Central memory CD8-positive, alpha-beta T cell (primary cell): ENCODE measurements at places on chromosomes 4 and X.

GRCh38 chrX:28058901-28059300, 77.7 kb upstream of the DCAF8L1 start:
- no peak for DNase-seq

DNA sequence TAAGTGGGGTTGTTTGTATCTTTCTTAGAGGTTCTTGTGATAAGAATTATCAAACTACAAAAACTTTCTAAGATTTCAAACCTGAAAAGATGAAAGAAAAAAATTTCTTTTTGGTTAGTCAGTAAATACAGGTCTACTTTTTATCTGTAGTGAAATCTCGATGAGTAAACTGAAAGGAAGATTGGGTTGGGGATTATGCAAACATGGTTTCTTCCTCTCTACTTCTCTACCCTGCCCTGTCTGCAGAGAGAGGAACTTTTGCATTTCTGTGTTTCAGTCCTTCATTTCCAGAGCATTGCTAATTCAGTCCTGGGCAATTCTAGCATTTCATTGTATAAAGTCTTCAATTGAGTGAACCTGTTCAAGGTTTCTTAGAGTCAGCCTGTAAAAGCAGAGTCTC, 51.6 kb upstream of the IL2 start:
- DNase-seq: no peak

- DNase-seq: peak; percentile 59
Measured at GRCh38 chr4:48779095-48779997, 733 bp downstream of the FRYL start.

- no peak for DNase-seq
Measured at GRCh38 chrX:274904-275475, 6.2 kb upstream of the PLCXD1 start.

DNA sequence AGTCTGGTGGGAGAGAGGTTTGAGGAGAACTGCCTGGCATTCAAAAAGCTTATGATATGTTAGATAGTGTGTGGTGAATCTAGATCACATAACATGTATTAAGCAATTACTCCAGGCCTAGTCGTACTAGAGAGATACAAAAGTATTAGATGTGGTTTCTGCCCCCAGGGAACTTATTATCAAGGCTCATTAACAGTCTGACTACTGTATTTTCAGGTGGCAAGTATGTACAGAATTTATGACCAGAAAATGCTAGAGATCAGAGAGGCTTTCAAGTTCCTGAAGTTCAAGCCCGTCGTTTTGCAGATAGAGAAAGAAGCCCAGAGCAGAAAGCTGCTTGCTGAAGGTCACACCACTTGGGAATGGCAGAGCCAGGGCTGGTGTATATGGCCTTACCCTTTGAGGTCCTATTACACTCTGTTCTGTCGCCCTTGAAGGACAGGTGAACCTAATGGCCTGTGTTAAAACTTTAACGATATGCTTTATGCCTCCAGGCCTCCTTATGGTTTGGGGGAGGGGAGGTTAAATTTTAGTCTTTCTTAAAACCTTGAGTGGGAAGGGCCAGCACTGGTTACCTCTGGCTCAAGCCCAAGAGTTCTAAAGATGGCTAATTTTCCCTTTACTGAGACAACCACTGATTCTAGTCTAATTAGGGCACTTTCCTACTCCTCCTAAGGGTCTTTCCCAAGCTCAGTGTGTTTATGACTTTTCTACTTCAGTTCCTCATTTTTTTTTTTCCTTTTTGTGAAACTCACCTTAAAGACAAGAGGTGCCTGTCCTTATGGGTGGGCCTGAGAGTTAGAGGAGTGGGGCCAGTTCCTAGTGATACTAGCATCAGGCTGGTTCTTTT, 19.9 kb downstream of the TMEM164 start:
- DNase-seq: no peak

GRCh38 chr4:79547851-79548250, 139.8 kb upstream of the GK2 start:
- no peak for DNase-seq

GRCh38 chr4:52853351-52853750, 8.8 kb upstream of the RASL11B start:
- DNase-seq: no peak

DNA sequence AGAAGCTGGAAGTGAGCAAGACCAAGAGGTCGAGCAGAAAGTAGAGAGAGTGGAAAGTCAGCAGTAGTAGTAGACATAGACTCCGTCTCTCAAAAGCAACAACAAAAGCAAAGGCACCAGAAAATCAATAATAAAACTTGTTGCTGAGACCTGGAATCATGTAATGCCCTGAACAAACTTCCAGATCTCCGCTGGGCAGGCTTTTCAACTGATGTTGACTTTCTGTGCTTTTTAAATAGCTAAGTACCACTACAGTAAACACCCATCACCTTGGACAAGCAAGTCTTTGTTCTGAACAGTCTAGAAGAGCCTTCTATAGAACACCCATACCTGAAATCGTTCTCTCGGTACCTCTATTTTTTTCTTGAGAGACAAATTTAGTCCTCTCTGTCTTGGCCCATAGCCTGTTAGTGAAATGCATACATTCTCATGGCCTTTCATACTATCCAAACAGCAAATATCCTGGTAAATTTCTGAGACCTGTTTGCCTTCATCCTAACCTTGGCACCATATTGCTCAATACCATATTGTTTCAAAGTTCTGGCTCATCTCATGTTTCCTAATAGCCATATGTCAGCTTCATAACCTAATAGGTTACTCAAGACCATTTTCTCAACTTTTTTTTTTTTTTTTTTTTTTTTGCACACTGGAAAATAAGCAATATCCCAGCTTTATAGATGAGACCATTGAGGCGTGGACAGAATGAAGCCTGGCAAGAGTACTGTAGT, 200.6 kb upstream of the RBPJ start:
- no peak for DNase-seq

DNA sequence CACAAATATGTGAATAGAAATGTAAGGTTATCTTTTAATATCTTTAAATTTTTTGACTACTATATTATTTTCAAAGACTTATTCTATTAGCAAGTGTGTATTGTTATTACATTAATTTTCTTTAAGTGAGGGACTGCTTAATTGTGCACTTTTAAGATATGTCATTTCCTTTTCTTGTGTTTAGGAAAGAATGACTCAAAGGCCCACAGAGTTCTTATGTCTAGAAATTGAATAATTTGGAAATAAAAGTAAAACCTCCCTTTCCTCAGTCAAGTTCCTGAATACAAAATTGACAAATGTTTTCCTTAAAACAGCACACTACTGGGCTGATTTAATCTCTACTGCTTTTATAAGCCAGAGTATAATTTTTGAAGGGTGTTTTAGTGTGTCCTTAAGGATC, 169.7 kb downstream of the TMEM47 start:
- DNase-seq: no peak

GRCh38 chr4:45294464-45294863, 568.1 kb upstream of the GNPDA2 start:
- DNase-seq: no peak

GRCh38 chr4:165478260-165478659, 99.5 kb downstream of the CPE start:
- no peak for DNase-seq

DNA sequence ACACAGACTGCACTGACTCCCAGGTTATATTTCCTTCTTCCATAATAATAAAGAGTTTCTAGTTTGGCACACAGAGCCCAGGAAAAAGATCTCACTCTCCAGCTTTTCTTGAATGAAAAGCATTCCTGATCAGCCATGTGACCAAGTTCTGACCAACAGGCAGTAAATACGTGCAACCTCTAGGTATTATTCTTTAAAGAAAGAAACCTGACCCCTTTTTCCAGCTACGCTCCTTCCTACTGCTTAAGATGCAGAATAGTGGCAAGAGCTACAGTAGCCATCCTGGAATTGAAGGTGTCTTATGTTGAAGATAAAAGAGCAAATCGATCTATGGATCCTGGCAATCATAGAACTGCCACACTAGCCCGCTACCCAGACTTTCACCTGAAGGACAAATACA, 76.7 kb downstream of the LRBA start:
- no peak for DNase-seq

DNA sequence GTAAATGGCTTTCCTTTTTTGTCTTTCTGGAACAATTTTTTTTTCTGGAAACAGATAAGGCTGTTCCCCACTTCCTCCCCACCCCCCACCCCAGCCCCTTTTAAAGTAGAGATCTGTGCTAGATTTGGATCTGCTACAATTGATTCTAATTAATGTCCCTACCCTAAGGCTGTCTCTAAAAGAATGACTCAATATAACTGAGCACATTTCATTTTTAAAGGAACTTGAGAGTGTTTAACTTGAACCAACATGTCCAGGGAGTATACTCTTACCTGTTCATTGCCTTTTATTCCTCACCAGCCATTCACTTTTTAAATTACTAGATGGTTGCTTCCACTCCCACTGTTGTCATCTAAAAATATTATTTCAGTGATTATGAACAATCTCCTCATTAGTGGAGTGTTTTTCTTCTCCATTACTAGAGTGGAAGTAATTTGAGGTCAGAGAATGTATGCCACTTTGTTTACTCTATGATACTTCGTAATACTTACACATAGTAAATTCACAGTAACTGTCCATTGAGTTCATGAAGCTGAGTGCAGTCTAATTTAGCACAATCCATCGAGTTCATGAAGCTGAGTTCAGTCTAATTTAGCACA, 14.1 kb upstream of the CNOT6L start:
- no peak for DNase-seq

DNA sequence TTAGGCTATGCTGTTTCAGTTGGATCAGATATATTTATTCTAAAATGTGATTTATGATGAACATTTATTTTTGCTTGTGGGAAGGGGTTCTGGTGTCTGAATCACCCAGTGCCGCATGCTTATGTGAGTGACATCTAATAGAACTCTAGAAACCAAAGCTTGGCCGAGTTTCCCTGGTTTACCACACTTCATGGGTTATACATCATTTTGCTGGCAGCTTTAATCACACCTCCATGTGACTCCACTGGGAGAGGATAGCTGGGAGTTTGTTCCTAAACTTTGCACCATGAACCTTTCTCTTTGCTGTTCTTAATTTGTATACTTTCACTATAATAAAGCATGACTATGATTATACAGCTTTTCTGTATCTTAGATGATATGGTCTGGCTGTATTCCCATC, 382.9 kb downstream of the INPP4B start:
- no peak for DNase-seq

GRCh38 chrX:146614663-146615478, 194.7 kb upstream of the CXorf51B start:
- no peak for DNase-seq

GRCh38 chr4:572594-572993, 3.5 kb downstream of the TMEM271 start:
- DNase-seq: no peak

DNA sequence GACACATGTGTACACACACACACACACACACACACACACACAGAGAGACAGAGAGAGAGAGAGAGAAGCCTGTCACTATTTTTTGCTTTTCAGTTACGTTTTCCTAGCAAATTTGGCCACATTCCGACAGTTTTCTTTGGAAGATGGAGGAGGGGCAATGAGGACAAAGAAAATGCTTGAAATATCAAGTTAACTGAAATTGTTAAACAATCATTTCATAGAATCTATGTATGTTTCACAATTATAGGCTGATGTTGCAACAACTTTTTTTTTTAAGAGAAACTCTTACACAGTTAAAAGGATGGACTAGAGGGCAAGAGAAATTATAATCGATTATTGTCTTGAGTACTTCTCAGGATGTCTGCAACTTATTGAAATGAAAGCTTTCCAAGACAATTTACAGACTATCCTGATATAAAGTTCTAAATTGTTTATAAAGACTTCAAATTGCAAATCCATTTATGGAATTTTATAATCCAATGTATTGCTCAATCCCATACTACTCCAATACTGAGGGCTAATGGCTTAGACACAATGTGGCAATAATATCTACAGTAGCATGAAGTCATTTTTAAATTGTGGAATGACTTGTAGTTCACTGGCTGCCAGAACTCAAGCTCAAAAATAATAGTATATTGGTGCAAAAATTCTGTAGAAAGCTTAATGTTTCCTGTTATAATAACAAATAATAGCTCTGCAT, 647.0 kb upstream of the PCDH7 start:
- DNase-seq: no peak

DNA sequence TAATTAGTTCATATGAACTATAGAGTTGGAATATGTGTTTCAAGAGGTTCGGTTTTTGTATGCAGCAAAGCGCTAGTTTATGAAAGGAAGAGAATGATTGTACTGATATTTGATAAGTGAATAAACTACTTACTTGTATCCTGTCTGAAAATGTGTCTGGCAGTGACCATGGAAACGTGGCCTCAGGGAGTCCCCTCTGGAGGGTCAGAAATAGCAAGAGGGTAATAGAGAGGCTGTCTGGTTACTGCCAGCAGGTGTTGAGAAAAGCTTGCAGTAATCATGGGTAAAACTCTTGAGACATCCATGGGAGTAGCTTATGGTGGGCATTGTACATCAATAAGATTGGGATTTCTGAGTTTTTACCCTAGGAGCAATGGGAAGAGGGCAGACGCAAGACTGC, 77.1 kb downstream of the DCLK2 start:
- no peak for DNase-seq

DNA sequence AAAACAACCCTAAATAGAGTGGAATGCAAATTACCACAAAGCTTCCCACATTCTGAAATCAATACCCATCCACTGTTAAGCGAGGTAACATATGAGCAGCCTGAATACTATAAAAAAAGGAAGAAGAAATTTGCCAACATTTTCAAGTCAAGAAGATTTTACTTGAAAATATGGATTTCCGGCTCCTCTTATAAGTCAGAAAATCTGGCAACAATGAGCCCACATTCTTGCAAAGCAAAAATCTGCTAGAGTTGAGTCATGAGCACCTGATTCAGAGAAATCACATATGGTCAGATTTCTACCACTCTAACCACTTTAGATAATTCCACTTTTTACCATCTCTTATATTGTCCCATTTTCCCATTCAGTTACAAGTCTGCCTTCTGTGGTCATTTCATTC, 395.7 kb downstream of the DTHD1 start:
- DNase-seq: no peak

GRCh38 chr4:184715526-184715925, 18.4 kb downstream of the CENPU start:
- DNase-seq: no peak

DNA sequence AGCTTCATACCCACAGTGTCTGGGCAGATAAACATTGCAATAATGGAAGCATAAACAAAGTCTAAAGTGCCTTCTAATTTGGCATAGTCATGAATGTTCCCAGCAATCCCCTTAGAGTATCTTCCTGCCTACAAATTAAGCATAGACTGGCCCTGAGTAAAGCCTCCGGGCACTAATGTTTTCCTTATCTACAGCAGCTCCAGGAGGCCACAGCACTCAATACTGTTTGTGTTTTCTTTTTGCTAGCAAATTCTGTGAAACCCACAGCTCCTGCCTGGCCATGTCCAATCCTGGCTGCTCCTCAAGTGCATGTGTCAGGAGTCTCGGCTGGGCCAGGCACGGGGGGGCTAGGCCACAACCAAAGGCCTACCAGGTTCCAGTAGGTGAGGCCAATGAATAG, 102.7 kb upstream of the TBC1D9 start:
- no peak for DNase-seq

- no peak for DNase-seq
Measured at GRCh38 chr4:80219301-80220025, 22.2 kb downstream of the PRDM8 start.

DNA sequence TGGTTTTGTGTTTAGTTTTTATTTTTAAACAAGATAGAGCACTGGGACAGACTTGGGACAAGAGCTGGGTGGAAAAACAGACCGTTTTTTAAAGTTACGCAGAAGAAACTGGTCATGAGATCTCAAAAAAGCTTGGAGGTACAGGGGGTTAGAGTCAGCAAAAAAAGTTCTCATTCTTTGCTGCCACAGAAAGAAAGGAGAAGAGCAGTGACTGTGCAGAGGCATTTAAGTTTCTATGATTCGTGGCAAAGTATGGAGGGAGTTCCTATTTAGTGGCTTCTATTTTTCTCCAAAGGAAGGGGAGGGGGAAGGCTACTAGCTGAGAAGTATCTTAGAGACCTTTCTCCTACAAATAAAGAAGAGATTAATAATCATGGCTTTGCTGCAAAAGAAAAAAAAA, 68.3 kb downstream of the MANBA start:
- no peak for DNase-seq
